Stimulated activated CD8-positive, alpha-beta memory T cell treated with anti-CD3 and anti-CD28 coated beads, Interleukin-15, amount 100 ng/mL, for 48 hours (primary cell): ENCODE measurements at places on chromosomes 7 and 10.

- no peak for DNase-seq
Observed at GRCh38 chr7:138478499-138478908, 18.4 kb downstream of the TRIM24 start.

- no peak for DNase-seq
Observed at GRCh38 chr10:117237401-117237991, 3.4 kb upstream of the SLC18A2 start.

DNA sequence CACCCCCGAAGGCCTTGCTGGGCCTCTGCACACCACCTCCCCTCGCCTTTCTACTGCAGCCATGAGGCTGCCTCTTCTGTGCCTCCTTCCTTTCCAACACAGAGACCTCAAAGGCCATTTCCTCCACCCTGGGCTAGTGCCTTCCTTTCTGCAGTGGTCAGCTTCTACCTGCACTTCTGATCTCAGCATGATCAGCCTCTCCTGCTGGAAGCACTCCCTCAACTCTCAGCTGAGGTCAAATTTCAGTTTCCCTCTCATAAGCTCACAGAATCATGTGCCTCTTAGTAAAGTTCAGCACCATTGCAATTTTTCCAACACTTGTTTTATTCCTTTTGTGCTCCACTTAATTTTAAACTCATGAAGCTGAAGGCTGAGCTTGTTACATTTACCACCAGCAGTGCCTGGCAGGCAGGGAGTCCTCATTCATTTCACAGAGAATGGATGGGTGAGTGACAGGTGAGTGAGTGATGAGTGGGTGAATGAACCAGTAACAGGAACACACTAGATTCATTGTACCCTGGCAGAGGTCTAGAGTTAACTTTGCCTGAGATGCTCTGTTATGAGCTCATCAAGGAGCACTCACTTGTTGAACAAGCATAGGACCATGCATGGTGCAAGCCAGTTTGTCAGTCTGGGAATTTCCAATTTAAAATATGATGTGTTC is 124.0 kb upstream of the PRSS58 start:
- no peak for DNase-seq

DNA sequence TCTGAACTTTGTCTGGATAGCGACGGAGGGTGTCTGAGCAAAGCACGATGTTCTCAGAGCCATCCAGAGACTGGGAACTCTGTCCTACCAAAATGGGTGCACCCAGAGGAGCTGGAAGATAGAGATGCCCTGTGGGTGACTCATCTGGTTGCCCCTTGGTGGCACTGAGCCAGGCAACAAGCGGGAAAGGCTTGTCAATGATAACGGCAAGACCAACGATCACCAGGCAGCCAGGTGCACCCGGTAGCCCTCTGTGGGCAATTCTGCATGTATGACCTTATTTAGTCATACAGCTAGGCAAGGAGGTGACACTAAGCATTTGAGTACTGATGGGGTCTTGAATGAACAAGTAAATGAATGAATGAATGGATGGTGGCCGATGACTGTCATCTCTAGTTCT is 2.8 kb upstream of the ELN start:
- no peak for DNase-seq

GRCh38 chr10:9010093-9010492 is 955.6 kb downstream of the GATA3 start:
- no peak for DNase-seq
